ENCODE measurements at places on chromosomes 5 and 9.

- no peak for DNase-seq
Measured at GRCh38 chr5:123476731-123477130, 35.2 kb upstream of the CSNK1G3 start.

DNA sequence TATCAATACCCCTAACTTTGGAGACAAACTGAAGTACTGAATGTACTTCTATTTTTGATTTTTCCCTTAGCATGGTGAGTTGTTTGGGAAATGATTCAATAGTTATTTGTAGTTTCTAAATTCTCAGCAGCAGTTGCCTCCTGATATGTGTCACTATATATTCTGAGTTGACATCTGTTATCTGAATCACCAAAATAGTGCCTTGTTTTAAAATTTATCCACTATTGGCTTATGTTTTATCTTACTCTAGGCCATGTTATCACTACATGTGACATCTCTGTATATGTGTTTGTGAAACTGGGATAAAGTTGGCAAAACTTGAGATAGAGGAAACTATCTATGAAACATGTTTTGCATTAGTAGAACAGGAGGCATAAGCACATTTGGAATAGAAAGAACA lies 317.6 kb downstream of the TLE4 start:
- no peak for DNase-seq

- DNase-seq: no peak
Measured at GRCh38 chr5:175738126-175738525, 80.3 kb downstream of the HRH2 start.

DNA sequence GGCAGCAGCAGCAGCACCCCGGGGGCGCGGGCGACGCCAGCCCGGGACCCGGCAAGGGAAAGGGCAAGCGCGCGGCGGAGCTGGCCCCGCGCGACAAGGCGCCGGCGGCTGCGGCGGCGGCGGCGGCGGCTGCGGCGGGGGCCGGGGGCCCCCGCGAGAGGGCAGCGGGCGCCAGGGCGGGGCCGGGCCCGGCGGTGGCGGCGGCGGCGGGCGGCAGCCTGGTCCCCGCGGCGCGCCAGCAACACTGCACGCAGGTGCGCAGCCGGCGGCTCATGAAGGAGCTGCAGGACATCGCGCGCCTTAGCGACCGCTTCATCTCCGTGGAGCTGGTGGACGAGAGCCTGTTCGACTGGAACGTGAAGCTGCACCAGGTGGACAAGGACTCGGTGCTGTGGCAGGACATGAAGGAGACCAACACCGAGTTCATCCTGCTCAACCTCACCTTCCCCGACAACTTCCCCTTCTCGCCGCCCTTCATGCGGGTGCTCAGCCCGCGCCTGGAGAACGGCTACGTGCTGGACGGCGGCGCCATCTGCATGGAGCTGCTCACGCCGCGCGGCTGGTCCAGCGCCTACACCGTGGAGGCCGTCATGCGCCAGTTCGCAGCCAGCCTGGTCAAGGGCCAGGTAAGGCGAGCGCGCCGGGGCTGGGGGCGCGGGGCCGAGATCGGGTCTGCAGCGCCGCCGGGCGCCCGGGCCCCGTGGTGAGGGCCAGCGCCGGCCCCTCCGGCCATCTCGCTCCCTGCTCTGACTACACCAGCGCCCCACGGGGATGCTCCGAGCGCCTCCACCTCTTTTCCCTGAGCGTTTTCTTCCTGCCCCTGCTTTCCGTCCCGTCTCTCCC lies at the start of gene UBE2QL1:
Gene UBE2QL1 (plus strand): TSS at position 238 of the 843 bp plus-strand sequence. CDS start 35 bp downstream, at position 273.
- no peak for DNase-seq

Measured in stimulated activated naive CD4-positive, alpha-beta T cell treated with Interleukin-2 at 50 U/mL for 16 hours (primary cell).